RCC 7860 (cell line): ENCODE measurements at places on chromosomes 1 and 21.

- no peak for DNase-seq
Observed at GRCh38 chr1:24109166-24109483, 2.8 kb downstream of the MYOM3 start.

DNA sequence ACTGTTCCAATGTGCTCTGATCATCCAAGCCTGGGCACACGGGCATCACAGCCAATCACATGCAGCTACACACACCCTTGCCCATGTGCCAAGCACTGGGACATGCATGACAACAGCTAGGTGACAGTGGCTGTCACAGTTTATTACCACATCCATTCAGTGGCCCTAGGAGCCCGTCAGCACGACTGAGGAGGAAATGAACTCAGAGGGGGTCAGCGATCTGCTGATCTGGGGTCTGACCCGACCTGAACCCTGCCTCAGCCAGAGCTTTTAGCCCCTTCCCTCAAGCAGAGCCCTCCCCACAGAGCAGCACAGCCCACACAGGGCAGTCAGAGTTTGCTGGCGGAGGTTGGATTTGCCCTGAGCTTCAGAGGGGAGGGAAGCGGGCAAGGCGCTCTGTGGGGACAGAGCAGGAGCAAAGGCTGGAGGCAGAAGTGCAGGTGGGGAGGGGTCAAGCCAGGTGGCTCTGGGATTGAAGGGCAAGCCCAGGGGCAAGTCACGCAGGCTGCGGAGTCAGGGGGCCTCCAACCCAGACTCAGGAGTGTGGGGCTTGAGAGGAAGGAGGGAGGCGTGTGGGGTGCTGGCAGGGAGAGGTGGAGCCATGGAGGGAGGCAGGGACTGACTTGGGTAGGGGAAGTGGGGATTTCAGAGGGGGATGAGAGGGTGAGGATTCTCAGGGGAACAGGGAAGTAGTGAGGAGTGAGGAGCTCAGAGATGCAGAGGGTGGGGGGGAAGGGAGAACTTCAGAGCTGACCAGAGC, 10.4 kb downstream of the SH3BGRL3 start:
- no peak for DNase-seq

DNA sequence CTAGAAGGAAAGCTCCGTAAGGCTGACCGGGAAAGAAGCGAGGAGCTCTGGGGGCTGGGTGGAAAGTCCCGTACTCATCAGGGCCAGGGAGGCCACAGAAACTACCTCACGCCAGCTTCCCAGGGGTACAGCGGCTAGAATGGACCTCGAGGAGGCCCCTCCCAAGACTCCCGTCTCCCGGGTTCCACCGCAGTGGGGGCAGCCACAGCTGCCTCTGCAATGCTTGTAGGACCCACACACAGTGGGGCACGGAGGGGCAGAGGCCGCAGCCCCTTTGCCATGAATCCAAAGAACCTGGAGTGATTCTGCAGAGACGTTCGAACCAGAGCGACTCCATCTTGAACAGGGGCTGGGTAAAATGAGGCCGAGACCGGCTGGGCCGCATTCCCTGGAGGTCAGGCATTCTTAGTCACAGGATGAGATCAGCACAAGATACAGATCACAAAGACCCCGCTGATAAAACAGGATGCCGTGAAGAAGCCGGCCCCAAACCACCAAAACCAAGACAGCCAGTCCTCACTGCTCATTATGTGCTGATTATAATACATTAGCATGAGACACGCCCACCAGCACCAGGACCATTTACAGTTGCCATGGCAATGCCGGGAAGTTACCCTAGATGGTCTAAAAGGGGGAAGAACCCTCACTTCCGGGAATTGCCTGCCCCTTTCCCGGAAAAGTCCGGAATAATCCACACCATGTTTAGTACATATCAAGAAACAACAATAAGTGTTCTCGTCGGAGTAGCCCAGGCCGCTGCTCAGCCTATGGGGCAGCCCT, 1.6 kb upstream of the ANKRD65 start:
- DNase-seq = peak; percentile 51

DNA sequence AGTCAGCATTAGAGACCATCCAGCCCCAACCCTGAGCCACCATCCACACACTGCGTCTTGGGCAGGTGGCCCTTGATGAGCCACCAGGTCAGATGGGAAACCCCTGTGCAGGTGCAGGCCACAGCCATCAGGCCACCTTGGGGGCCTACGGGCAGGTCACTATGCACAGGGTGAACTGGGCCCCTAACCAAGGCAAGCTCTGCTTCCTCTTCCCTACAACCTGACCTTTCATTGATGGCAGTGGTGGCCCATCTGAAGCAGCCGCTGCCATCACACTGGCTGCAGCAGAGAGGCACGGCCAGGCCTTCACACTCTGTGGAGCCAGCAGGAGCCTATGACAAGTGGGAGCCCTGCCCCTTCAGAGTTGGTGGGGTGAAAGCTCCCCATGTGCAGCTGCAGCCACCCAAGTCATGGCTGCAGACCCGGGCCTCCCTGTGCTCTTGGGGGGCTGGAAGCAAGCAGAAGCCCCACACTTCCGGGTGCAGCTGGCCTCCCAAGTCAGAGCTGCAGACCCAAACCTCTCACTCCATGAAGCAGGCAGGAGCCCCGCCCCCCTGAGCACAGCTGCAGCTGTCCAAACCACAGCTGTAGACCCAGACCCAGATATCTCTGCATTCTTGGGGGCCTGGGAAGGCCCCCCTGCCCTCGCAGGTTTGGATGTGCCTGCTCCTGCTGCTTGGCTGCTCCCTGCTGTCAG, 681.5 kb downstream of the MATN1 start:
- DNase-seq = no peak

DNA sequence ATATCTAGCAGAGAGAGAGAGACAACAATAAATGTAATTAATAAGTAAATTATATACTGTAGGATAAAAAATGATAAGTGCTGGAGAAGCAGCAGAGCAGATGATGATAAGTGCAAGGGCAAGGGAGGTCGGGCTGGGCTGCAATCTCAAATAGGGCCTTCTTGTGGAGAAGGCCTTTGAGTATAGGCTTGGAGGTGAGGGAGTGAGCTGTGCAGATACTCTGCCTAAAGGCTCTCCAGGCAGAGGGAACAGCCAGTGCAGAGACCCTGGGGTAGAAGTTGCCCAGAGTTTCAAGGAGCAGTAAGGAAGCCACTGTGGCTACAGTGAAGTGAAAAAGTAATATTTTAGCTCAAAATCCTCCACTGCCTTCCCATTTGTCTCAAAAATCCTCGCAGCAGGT, 59.2 kb upstream of the HTR1D start:
- no peak for DNase-seq

DNA sequence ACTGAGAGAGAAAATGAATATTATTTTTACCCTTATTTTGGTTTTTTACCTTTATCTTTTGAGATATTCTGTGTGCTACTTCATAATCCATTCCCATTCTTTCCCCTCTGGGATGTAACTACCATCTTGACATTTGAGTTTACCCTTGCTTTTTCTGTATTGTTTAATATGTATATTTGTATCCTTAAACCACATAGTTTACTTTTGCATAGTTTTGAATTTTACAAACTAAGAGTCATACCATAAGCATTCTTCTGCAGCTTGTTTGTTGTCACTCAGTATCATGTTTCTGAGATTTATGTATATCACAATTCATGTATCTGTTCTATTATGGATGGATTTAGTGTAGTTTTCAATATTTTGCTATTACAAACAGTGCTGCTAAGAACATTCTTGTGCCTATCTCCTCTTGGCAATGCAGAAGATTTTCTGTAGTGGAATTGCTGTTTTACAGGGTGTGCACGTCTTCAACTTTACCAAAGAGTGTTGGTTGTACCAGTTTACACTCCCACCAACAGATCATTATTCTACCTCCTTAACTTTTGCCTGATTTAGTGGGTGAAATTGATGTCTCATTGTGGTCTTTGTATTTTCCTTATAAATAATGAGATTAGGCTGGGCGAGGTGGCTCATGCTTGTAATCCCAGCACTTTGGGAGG, 12.2 kb upstream of the AGO1 start:
- DNase-seq = no peak

DNA sequence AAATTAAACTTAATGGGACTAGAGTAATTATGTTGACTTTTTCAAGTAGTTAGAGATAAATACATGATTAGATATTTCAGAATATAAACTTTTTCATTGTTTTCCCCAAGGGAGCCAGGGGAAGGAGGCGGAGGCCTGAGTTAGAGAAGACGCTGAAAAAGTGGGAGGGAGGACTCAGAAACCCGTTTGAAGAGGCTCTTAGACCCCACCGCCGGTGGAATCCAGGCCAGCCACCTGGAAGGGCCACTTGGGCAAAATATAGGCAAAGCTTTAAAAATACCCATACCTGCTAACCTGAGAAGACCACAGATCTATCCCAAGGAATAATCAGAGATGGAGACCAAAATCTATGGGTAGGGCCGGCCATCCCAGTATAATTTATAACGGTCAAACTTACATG, 242.6 kb downstream of the PTPRU start:
- no peak for DNase-seq

DNA sequence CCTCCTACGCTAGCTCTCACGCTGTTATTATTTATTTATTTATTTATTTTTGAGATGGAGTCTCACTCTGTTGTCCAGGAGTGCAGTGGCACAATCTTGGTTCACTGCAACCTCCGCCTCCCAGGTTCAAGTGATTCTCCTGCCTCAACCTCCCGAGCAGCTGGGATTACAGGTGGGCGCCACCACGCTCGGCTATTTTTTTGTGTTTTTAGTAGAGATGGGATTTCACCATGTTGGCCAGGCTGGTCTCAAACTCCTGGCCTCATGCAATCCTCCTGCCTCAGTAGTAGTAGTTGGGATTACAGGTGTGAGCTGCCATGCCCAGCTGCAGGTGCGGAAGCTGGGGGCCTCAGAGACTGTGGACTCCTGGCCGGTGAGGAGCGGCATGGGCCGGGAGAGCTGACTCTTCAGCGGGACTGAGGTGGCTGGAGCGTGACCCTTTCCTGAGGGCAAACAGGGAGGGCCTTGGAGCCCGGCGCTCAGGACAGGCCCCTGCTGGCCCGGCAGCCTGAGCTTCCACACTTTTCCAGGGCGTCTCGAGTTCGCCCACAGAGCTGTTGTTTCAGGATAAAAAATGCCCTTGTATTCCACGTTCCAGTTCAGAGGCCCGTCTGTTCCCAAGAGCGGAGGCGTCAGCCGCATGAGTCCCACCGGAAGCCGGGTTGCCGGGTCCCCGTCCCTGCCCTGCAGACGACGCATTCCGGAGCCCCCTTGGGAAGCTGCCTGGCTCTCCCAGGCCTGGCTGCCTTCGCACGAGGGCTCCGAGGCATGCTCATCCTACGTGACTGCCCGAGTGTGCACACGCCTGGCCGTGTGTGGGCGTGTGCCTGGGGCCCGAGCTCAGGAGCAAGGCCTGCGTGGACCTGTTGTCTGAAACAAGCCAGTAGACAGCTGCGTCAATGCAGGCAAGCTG, 126.2 kb downstream of the SIK1 start:
- no peak for DNase-seq

DNA sequence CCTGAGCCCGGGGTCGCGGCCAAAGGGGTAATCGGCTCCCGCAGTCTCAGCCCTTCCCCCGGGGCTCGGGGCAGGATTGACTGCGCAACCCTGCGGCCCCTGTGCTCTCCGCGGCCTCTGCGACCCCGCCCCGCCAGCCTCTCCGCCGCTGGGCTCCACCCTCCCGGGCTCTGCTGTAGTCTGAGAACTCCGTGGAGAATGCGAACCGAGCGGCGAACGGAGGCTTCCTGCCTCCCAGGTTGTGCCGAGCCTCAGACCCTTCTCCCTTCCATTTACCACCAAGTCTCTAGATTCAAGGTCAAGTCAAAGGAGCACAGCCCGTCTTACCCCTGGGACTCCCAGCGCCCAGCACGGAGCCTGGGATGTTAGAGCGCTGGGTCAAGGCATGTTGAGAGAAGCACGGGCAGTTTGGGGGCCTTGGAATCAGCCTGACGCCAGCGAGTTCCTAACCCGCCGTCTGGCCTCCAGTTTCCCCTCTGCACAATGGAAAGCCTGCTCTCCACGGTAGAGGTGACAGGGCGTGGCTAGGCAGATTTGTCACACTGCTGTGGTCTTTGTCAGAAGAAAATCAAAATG, 3.0 kb downstream of the ATP2B4 start:
- DNase-seq = no peak

DNA sequence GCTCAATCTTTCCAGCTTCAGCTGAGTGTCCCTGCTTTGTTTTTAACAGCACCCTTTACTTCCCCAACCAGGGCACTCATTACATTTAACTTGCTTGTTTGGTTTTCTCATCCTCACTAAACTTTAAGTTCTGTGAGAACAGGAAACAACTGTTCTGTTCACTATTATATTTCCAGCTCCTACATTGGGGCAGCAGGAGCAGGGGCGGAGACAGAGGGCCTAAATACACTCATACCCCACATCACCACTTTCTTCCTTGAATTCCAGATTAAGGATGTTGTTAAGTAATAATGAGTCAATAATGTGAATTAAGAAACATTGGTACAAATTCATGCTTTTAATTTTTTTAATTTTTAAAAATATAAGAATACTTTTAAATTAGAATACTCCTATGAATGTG, 6.0 kb downstream of the DRAM2 start:
- no peak for DNase-seq

DNA sequence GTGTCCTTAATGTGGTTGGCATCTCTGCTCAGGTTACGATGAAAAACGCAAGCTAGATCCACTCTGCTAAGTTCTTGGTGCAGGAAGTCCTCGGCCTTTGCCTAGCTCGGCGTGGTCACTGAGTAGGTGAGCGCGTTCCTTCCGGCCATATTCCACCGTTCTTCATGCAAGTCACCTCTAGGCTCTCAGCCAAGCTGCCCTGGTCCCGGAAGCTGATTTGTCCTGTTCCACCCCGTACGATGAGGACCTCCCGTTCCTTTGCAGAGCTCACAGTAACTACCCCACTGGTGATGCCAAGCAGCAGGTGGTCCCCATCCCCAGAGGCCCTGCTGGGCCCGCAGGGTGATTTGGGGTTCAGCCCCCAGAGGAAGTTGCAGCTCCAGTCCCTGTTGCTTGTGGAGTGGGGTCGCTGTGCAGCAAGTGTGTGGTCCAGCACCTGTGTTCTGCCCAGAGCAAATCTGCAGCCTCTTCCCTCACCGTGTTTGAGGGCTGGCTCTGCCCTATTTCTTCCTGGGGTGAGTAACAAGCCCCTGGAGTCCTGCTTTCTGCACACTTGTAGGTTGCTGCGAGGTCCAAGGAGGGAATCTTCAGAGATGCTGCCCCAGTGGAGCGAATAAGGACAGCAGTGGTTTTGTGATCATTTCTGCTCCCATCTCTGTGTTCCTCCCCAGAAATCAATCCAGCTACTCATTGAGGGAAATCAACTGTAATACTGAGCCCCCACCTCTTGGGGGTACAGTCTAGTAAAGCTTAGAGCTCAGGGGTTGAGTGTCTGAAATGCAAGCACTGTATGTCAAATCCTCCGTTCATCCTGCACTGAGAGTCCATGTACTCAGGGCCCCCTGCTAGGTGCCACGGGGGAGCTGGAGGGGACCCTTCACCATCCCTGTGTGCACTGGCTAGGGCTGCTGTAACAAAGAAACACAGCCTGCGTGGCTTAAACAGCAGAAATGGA, 2.3 kb downstream of the UMODL1 start:
- no peak for DNase-seq

DNA sequence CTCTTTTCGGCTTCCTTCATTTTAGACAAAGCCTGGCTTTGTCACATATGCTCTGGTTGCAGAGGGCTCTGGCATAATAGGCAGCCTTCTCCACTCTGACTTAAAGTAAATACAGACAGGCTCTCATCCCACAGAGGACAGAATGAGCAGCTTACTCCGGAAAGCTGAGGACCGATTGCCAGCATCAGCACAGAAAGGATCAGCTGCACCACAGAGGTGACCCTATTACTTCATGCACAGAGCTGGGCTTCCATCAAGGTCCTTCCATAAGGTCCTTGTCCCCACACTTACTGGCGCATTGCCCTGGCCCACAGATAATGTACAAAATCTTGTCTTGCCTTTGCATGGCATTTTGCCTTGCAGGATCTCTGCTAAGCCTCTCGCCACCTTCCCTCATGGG, 67.6 kb downstream of the SEC16B start:
- no peak for DNase-seq
